ENCODE measurements at places on chromosomes 5 and 9. TPM values are rescaled to one million over a fixed set of nuclear protein-coding genes. Genes with fewer than 3 reads are reported as not detected.

- no peak for DNase-seq
- peaks cover 21% of the 10 kb centered on the region for H3K4me1 ChIP-seq
- H3K27me3 ChIP-seq = peaks cover 46% of the 10 kb centered on the region
- H3K27ac ChIP-seq = no peak overlapping the region
Measured at GRCh38 chr5:159452480-159453167, 122.3 kb upstream of the IL12B start.

TEX48 gene
- total RNA-seq = 0.75 TPM

UNC5A gene
- total RNA-seq = not detected

ADCY2 gene
- not detected for total RNA-seq

SPOCK1 gene
- total RNA-seq = not detected

- peaks cover 19% of the 10 kb centered on the region for H3K27me3 ChIP-seq
- H3K27ac ChIP-seq = no peak overlapping the region
- H3K4me1 ChIP-seq = no peaks in the 10 kb centered on the region
- no peak for DNase-seq
- H3K4me3 ChIP-seq = no peak overlapping the region
Measured at GRCh38 chr9:14783358-14783757, 60.8 kb upstream of the CER1 start.

- H3K36me3 ChIP-seq = no peaks in the 10 kb centered on the region
- peaks cover 12% of the 10 kb centered on the region for H3K4me1 ChIP-seq
- H3K4me3 ChIP-seq = no peak overlapping the region
- peaks cover 6% of the 10 kb centered on the region for H3K27me3 ChIP-seq
Measured at GRCh38 chr5:132256086-132256782, 1.3 kb upstream of the PDLIM4 start.

DNA sequence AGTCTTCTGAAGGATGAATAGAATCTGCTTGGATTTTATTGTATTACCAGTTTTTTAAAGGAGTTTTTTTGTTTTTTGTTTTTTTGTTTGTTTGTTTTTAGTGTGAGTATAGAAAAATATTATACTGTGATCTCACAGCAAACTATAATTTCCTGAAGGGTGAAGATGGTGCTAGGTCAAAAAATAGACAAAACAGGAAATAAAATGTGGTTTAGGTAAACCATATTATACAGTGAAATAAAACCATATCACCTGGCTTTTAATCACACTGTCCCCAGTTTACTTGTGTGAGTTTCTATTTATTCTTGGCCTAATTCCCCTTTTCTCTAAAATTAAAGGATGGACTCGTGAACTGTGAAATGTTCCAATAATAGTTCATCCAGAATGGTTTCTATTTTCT is 841.3 kb upstream of the CTNND2 start:
- H3K4me3 ChIP-seq = no peak overlapping the region
- H3K27ac ChIP-seq = no peak overlapping the region
- no peaks in the 10 kb centered on the region for H3K36me3 ChIP-seq
- DNase-seq = no peak
- no peaks in the 10 kb centered on the region for H3K4me1 ChIP-seq

- H3K4me3 ChIP-seq = no peak overlapping the region
- H3K27ac ChIP-seq = no peak overlapping the region
- no peaks in the 10 kb centered on the region for H3K27me3 ChIP-seq
Measured at GRCh38 chr5:5384660-5385330, 37.7 kb upstream of the ICE1 start.

DNA sequence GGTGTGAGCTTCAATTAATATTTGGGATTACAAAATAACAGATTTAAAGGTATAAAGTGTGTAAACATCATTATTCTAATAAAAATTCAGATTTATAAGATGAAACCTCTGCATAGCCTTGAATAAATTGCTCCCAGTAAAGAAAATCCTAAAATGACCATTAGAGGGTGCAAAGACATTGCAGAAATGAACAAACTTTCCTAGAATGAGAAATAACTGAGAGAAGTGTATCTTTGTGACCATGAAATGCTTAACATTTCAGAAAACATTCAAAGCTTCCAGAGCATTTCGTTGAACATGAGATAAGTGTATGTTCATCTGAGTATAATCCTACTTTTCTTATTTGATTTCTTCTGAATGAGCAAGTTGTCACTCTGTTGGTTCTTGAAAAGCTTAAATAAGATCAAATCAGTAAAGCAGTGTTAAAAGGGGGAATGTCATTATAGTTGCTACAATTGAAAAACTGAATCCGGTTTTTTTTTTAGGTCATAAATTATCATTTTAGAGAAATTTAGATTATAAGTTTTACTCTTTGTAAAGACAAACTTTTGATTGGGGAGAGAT is 24.7 kb upstream of the NUDT12 start:
- H3K4me1 ChIP-seq = no peaks in the 10 kb centered on the region
- no peak for DNase-seq
- H3K27ac ChIP-seq = no peak overlapping the region
- no peaks in the 10 kb centered on the region for H3K27me3 ChIP-seq

DNA sequence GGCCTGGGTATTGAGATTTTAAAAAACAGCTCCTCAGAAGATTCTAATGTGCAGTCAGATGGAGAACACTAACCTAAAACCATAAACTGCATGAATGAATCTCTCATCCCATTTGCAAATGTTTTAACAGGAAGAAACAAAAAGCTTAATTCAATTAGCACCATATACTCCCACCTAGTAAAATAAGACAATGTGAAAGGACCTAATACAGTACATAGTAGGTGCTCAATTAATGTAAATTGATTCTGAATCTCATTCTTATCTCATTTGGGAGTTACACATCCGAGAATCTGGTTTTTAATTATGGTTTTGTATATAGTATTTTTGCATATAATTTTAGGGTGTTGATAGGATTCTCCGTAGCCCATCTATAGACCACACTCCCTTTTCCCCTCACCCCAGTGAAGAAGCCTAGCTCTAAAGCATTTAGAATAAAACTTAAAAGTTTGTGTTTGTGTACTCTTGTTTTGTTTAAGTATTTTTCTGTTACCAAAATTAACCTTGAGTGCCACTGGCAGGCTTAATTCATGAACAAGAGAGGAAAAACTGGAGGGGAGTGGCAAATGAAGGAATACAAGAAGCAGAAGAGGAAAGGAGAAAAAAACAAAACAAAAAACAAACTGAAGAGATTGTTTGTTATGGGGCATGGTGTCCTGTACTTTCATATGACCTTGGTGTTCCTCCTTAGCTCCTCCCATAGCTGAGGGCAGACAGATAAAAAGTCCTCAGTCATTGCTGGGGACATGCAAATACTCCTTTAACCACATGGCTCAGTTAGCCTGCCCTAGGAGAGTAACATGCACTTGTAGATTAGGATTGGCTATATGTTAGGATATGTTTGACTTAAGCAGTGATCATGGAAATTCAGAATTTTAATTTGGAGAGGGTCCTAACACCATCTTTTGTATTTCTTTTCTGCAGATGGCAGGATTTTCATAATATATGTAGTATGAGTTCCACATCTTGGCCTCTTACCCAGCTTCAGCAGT is 1.2 kb downstream of the RNF14 start:
- no peaks in the 10 kb centered on the region for H3K27me3 ChIP-seq
- H3K36me3 ChIP-seq = peaks cover 25% of the 10 kb centered on the region
- peak overlapping the region; percentile 96 for H3K27ac ChIP-seq
- H3K4me1 ChIP-seq = peaks cover 40% of the 10 kb centered on the region

- no peak for DNase-seq
- no peak overlapping the region for H3K4me3 ChIP-seq
- H3K4me1 ChIP-seq = no peaks in the 10 kb centered on the region
- H3K27me3 ChIP-seq = peaks cover 8% of the 10 kb centered on the region
Measured at GRCh38 chr9:138103849-138104206, 226.2 kb downstream of the CACNA1B start.

CDKN2A gene
- total RNA-seq = 0.86 TPM

- H3K27me3 ChIP-seq = peaks cover 2% of the 10 kb centered on the region
- H3K4me3 ChIP-seq = no peak overlapping the region
- DNase-seq = no peak
- H3K27ac ChIP-seq = no peak overlapping the region
- H3K36me3 ChIP-seq = no peaks in the 10 kb centered on the region
Measured at GRCh38 chr5:97508864-97509263, 325.8 kb upstream of the RIOK2 start.

- H3K27me3 ChIP-seq = no peaks in the 10 kb centered on the region
- H3K36me3 ChIP-seq = peaks cover 15% of the 10 kb centered on the region
- H3K4me1 ChIP-seq = no peaks in the 10 kb centered on the region
- H3K27ac ChIP-seq = no peak overlapping the region
- H3K4me3 ChIP-seq = no peak overlapping the region
Measured at GRCh38 chr5:78215972-78216371, 78.5 kb downstream of the AP3B1 start.

GRCh38 chr9:130260816-130261765 is 4.5 kb upstream of the HMCN2 start:
- DNase-seq = no peak
- no peak overlapping the region for H3K4me3 ChIP-seq
- peaks cover 41% of the 10 kb centered on the region for H3K27me3 ChIP-seq
- H3K4me1 ChIP-seq = no peaks in the 10 kb centered on the region

MIER3 gene
- 15.4 TPM for total RNA-seq

SLC22A4 gene
- total RNA-seq = 0.66 TPM

NUTM2G gene
- not detected for total RNA-seq

DNA sequence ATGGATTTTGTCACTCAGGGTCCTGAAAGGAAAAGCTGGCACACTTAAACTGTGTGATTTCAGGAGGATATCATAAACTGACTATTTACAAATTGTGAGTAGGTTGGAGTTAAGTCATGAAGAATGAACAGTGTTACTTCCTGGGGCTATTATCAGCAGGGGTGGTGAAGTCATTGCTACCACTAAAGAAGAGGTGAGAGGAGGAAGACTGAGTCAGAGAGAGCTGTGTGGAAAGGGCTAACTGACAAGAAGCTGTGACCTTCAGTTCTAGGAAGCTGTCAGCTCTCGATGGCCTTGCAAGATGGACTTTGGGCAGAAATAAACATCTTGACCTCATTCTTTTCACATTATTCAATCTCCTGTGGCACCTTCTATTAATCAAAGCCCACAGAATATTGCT is 72.3 kb upstream of the STARD4 start:
- no peaks in the 10 kb centered on the region for H3K36me3 ChIP-seq
- peak; percentile 18 for DNase-seq
- peaks cover 20% of the 10 kb centered on the region for H3K4me1 ChIP-seq
- H3K27ac ChIP-seq = no peak overlapping the region
- H3K27me3 ChIP-seq = peaks cover 7% of the 10 kb centered on the region
- no peak overlapping the region for H3K4me3 ChIP-seq

DNA sequence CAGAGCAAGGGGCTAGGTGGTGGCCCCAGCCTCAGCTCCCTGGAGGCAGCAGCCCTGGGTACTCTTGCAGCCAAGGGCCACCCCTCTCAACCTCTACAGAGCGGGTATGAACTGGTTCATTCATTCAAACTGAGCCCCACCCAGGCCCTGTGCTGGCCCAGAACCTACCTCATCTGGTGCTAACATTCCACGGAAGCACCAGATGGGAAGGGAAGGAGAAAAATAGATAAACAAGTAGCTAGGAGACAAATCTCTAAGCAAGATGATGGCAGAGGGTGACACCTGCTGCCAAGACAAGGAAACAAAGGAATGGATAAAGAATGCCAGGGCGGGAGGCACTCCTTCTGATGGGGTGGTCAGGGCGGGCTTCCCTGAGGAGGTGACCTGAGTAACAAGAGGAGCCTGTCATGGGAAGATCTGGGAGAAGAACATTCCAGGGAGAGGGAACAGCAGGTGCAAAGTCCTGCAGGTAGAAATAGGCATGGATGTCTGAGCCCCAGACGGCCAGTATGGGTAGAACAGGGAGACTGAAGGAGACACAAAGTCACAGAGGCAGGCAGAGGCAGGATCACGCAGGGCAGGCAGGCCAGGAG is 6.1 kb downstream of the ST6GALNAC4 start:
- no peaks in the 10 kb centered on the region for H3K27me3 ChIP-seq
- peak overlapping the region; percentile 86 for H3K27ac ChIP-seq
- H3K4me3 ChIP-seq = peak overlapping the region; percentile 1
- no peak for DNase-seq
- peaks cover 18% of the 10 kb centered on the region for H3K36me3 ChIP-seq
- H3K4me1 ChIP-seq = peaks cover 39% of the 10 kb centered on the region

- H3K4me1 ChIP-seq = no peaks in the 10 kb centered on the region
- DNase-seq = no peak
- no peaks in the 10 kb centered on the region for H3K27me3 ChIP-seq
- H3K27ac ChIP-seq = no peak overlapping the region
- no peak overlapping the region for H3K4me3 ChIP-seq
Measured at GRCh38 chr5:173757403-173758209, 130.5 kb upstream of the CPEB4 start.

LCN1 gene
- total RNA-seq = not detected

GABRA6 gene
- total RNA-seq = not detected

DNA sequence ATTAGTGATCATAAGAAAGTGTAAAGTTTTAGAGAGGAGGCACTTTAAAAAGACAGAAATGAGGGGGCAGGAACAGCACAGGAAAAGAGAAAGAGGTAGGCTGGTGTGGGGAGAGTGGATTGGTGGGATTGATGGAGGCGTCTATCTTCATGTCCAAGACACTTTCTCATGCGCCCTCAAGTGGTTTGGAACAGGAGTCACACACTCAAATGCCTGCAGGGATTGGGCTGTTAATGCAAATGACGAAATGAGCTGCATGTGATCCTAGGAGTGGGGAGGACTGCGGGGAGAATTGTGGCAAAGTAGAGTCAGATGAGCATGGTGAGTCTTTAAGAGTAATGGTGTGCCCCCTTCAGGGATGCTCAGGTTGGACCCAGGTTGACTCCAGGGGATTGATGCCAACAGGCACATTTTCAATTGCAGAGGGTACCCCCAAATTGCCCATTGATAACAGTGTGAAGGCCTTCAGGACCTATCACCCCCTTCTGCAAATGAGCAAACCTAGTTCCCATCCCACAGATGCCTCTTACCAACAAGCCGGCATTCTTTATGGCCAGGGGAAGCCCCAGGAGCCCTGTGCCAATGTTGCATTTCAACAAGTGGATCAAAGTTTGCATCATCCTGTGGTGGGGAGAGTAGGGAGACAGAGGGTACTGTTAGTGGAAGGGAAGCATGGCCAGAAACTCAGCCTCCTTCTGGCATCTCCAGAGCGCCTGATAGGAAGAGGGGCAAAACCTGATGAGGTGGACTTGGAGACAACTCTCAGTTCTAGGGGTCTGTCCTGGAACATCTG is 5.3 kb downstream of the SLC36A3 start:
- H3K27ac ChIP-seq = no peak overlapping the region
- peaks cover 12% of the 10 kb centered on the region for H3K27me3 ChIP-seq
- DNase-seq = no peak

GRCh38 chr5:153827397-153827796 is 211.3 kb downstream of the FAM114A2 start:
- H3K27ac ChIP-seq = no peak overlapping the region
- no peaks in the 10 kb centered on the region for H3K4me1 ChIP-seq
- no peaks in the 10 kb centered on the region for H3K36me3 ChIP-seq
- H3K27me3 ChIP-seq = no peaks in the 10 kb centered on the region

DNA sequence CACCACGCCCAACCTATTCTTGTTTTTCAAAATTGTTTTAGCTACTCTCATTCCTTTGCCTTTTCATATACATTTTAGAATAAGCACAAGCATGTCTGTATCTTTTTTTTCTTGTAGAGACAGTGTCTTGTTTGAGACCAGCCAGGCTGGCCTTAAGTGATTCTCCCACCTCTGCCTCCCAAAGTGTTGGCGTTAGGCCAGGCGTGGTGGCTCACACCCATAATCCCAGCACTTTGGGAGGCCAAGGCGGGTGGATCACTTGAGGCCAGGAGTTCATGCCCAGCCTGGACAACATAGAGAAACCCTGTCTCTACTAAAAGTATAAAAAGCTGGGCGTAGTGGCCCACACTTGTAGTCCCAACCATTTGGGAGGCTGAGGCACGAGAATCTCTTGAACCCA is 13.1 kb downstream of the RNF44 start:
- H3K27ac ChIP-seq = no peak overlapping the region
- no peak for DNase-seq
- no peak overlapping the region for H3K4me3 ChIP-seq
- peaks cover 10% of the 10 kb centered on the region for H3K4me1 ChIP-seq
